ENCODE measurements at places on chromosomes 11 and 22.

DNA sequence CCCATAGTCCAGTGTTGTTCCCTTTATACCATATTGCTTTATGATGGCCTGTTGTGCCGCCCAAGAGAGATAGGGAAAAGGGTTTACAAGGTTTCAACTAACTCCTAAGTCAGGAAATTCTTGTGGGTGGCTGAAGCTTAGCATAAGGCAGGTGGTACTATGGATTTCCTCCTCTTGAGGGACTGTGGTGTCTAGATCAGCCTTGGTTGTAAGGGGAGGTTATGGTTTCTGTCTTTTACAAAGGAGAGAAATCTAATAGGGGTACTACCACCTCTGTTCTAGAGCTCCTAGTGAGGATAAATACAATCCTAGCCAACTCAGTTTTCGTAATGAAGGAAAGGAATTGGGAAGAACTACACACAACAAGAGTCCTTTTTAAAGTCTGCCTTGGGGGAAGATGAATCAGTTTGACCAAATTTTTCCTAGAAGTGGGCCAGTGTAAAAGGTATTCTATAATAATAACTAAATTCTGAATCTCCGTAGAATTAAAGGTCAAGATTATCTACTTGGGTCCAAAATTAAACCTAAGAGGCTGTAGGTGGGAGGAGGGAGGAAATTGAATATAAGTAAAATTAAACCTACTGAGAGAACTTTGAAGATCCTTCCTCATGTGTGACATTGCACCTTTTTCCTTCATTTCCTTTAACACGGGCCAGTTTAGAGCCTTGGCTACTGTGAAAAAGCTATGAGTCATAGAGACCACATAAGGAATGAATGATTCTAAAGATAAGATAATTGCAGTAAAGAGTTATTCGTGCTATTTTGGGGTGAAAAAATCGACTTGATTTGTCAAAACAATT, 17.2 kb downstream of the DLAT start:
- DNase-seq = no peak

DNA sequence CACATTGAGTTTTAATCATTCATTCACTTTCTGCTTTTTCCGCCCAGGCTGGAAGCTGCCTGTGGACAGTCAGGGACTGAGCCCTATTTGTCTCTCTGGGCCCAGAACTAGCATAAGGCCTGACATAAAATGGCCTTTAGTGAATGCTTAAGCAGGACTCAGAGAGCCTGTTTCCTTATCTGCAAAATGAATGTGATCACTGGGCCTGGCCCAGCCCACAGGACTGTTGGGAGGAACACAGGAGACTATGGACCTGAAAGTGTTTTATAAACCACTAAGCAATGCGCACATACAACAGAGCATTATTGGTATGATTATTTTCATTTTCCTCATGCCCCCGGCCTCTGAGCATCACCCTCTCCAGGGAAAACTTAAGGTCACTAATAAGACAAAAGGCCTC, 3.9 kb upstream of the MYH9 start:
- DNase-seq = no peak

- no peak for DNase-seq
Observed at GRCh38 chr22:34960005-34960404, 106.0 kb upstream of the ISX start.

DNA sequence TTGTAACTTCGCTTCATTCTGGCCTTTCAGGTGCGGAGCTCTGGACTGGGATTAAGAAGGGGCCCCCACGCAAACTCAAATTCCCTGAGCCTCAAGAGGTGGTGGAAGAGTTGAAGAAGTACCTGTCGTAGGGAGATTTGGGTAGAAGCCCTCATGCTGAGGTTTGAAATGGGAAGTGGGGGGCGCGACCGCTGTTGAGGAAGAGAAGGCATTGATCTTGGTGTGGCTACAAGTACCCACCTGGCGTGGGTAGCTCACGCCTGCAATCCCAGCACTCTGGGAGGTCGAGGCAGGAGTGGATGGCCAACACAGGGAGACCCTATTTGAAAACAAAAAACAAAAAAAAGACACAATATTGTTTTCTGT, 779 bp downstream of the SELENOH start:
- DNase-seq = no peak

DNA sequence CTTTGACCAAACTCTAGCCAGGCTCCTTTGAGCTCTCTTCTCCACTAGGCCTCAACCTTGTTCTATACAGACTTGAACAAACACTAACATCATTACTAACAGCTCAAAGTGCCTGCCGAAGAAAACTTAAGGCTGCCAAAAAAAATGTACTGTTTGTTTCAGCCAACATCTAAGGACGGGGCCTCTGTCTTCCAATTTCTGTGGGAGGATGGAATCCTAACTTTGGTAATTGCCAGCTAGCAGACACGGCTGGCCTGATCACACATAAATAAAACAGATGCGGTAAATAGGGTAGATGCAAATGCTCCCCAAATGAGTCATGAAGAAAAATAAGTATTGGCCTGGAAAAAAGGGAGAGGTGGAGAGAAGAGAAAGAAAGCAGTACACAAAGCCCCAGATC, 394.3 kb downstream of the TMEM135 start:
- no peak for DNase-seq

All from GM12865 (cell line).